ENCODE measurements at places on chromosomes 6 and 20.

GRCh38 chr6:74733830-74734620 lies 471.8 kb downstream of the COL12A1 start:
- no peak for DNase-seq

- DNase-seq = peak; percentile 37
Observed at GRCh38 chr6:89145091-89145955, 532 bp upstream of the PM20D2 start.

DNA sequence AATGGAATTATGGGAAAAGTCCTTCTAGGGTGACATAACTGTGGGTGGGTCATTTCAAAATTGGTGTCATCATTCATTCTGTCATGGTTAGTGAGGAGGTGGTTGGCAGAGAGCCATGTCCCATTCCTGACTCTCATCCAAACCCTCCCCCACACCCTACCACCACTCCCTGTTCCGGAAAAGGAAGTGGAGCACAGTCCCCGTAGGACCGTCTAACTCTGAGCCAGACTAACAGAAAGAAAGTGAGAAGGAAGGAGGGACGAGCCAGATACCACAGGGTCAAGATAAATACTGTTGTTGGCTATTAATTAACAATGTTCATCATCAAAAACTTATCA lies 4.8 kb downstream of the TRIM10 start:
- no peak for DNase-seq

DNA sequence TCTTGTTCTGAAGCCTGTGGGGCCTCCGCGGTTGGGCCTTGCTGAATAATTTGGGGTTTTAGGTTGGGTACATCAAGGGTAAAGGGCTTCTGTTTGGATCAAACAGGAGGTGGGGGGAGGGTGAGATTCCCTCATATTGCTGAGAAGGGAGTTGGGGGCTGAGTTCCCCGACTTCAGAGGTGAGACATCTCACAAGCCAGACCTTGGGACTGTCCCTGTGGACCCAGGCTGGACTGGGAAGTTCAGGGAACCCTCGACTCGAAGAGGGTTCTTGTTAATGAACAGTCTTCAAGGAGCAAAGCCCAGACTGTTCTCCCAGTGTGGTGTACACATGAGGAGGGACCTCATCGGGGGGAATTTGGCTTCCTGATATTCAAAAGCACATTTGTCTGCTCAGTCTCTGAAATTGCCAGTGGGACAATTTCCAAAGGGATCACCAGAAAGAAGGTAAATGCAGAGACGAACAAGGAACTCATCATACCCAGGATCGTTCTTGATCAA lies 118.5 kb downstream of the SYCP2 start:
- no peak for DNase-seq

- no peak for DNase-seq
Observed at GRCh38 chr20:63807654-63808053, 23.4 kb downstream of the ZBTB46 start.

GRCh38 chr20:6140947-6141346 lies 18.1 kb upstream of the FERMT1 start:
- DNase-seq = no peak

- DNase-seq = no peak
Observed at GRCh38 chr20:21105429-21106170, 558 bp downstream of the LINC00237 start.

- DNase-seq = no peak
Observed at GRCh38 chr6:84332139-84333034, 104.9 kb upstream of the CEP162 start.

- DNase-seq = no peak
Observed at GRCh38 chr6:23494367-23494766, 631.6 kb upstream of the NRSN1 start.

DNA sequence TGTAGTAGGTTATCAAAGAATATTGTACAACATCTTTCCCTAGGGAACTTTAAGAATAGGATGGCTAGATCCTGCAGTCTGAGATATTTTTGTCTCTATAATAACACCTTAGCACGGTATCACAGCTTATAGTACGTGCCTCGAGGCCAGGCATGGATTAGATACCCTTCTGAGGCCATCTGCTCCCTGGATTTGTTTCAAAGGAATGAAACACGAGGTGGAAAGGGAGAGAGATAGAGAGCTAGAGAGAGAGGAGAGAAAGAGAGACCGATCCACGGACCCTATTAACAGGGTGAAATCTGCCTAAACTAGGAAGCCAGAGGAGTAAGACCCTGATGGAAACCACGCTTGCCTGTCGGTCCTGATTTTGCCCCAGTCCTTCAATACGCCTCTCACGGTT lies 92.5 kb downstream of the CD83 start:
- no peak for DNase-seq

DNA sequence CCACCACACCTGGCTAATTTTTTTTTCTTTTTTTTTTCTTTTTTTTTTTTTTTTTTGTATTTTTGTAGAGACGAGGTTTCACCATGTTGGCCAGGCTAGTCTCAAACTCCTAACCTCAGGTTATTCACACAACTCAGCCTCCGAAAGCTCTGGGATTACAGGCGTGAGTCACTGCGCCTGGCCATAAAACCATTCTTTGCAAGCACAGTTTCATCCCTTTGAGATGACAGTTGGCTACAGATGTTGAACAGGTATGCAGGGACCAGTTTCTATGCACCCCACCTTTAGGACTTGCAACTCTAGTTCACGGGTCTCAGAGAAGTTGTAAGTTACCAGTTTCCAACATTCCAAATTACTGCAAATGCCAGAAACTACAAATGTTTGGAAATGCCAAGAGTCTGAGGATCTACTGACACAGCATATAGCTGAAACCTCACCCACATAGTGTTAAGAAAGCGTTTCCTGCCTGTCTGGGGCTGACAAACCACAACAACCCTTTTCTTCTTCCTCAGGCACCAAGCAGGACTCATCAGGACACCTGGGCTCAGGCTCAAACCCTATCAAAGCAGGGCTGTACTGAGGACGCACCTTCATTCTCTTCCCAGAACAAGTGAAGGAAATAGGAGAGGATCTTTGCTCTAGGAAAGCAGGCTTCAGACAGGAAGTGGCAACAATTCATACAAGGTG lies 22.9 kb downstream of the ARHGAP18 start:
- DNase-seq = peak; percentile 76
